ENCODE measurements at places on chromosomes 13 and 19.

DNA sequence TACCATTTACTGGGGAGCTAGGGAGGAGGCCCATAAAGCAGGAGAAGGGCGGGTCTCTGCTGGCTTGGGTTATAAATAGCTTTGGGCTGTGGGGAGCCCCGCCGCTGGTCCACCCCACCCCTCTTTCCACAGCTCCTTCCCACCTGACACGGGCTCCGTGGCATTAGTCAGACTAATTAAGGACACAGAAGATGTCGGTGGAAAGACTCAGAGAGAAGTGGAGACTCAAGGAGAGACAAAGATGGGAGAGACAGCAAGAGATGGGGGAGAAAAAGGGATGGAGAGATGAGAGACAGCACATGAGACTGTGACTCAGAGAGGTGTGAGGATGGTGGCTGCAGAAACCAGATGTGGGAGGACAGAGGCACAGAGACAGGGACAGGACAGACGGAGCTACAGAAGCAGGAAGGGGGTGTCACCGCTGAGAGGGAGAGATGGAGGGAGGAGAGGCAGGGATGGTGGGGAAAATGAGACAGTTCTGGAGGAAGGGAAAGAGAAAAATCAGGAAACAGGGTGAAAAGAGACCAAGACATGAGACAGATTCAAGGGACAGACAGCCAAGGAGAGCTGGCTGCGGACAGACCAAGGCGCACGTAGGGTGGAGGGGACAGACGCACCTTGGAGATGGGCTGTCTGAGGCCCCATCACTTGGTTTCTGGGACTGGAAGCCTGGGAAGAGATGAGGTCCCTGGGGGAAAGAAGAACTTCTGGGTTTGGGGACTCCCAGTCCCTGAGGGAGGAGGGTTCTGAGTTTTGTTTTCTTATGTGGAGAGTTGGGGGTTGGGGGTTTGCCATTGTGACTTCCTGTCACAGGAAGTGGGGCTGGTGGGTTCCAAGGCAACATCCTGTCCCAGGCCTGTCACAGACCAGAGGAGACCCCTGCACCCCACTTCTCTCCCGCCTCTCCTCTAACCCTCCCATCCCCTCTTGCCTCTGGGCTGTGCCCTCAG, 4.1 kb downstream of the ARHGEF1 start:
- DNase-seq = no peak

- DNase-seq = peak; percentile 77
These were observed 717 bp downstream of the SPRYD7 start for GRCh38 chr13:49935171-49936074.

DNA sequence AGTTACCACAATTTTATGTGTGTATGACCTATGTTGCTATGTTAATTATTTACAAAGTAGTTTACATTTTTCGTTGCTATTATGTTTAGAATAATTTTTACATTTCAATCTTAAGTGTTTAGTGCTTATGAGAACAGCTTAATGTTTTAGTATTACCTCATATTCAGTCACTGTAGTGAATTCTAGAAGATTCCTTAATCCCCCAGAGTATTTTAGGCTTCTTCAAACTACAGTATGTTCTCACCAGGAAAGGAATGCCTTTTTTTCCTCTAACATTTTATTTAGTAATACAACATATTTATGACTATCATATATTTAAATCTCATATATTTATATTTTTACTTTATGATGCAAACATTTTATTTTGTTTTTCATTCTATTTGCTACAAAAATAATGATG, 612.1 kb upstream of the KLHL1 start:
- peak; percentile 22 for DNase-seq

DNA sequence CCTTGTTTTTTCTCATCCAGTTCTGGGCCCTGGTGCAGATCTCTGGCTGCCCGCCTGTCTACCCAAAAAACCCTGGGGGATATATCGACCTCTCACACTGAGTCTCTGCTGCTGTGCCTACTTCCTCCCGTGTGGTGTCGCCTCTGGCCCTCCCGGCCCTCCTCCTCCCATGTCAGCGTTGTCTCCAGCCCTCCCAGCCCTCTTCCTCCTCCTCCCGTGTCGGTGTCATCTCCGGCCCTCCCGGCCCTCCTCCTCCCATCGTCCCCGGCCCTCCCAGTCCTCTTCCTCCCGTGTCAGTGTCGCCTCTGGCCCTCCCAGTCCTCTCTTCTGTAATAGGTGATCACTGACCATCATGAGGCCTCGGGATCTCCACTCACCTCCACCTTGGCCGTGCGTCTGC, 81.8 kb downstream of the GPR12 start:
- peak; percentile 5 for DNase-seq

DNA sequence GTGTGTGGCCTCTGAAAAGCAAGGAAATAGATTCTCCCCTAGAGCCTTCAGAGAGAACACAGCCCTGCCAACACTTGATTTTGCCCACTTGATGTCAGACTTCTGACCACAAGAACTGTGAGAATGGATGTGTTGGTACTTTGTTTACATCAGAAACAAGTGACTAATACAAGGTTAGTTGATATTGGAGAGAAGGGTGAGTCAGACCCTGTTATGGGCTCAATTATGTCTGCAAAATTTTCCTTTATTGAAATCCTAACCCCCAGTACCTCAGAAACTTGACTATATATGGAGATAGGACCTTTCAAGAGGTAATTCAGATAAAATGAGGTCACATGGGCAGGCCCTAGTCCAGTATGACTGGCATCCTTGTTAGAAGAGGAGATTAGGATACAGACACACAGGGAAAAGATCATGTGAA, 226.7 kb downstream of the RFC3 start:
- peak; percentile 73 for DNase-seq

DNA sequence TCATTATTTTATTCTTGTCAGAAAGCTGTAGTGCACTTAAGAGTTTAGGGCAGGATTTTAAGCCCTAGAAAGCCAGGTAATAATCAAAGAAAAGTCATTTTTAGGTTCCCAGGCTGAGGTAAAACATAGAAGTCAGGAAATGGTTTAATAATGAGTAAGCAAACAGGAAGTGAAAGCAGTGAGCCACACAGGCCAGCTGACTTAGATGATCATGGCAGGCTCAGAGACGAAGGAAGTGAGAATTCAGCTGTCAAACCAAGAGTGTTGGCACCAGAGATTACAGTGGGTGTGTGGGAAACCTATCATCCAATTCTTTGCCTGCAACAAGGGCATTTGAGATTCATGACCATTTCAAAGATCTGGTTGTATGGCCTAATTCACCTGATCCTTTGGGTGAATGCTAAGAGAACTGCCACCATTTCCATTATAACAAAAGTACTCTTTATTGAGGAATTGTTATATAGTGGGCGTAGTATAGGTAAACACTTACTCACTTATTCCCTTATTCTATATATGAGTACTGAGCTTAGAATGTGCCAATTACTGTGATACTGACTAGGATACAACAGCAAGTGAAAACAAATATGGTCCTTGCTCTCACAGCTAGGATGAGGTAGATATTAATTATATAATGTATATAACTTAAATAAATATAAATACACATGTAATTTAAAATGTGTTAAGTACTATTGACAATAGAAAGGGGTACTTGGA, 103.7 kb upstream of the EDNRB start:
- peak; percentile 23 for DNase-seq

DNA sequence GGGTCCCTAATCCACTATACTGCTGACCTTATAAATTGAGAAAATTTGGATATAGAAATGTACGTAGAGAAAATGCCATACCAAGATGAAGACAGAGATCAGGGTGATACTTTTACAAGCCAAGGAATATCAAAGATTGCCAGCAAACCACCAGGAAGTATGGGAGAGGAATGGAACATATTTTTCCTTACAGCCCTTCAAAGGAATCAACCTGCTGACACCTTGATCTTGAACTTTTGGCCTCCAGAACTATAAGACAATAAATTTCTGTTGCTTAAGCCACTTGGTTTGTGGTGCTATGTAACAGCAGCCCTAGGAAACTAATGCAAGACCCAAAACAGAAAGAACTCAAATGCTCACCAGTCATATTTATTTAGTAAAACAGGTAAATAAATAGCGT, 10.3 kb upstream of the NDFIP2 start:
- no peak for DNase-seq

- DNase-seq = no peak
These were observed 290.4 kb downstream of the SLITRK6 start for GRCh38 chr13:85508683-85509329.

DNA sequence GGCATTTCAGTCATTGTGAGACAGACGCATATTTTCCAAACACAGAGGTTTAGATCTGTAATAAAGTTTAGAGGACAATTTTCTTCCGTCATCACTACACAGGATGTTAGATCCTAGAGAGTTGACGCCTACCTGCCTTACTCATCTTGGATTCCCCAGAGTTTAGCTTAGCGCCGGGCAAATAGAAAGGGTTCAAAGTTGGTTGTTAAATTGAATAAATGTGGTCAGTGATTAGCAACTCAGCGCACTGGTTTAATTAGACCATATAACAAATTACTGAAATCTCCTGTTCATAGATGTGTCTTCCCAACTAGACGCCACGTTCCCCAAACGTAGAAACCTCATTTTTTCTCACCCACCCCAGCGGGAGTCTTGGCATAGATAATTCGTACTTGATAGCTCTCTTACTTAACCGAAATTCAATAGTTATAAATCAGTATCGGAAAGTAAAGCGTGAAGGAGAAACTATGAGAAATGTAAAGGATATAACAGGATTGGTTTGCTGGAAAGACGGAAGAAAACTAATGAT, 726 bp upstream of the UFM1 start:
- peak; percentile 13 for DNase-seq

DNA sequence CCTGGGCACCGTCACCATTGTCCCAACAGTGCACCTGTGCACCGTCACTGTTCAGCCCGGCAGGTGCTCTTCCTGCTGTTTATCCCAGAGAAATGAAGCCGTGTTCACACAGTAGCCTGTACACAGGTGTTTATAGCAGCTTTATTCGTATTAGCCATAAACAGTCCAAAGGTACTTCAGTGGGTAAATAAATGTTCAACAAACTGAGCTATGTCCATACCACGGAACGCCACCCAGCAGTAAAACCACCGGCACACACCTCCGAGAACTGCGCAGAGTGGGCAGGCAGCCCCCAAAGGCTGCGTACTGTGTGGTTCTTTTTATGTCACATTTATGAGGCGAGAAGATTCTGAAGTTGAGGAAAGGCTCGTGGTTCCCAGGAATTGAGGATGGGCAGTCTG, 44.9 kb upstream of the DCUN1D2 start:
- DNase-seq = no peak

GRCh38 chr13:40772765-40773473, 1.9 kb upstream of the MRPS31 start:
- DNase-seq = no peak

GRCh38 chr13:100872761-100873160, 198.2 kb upstream of the TMTC4 start:
- no peak for DNase-seq

DNA sequence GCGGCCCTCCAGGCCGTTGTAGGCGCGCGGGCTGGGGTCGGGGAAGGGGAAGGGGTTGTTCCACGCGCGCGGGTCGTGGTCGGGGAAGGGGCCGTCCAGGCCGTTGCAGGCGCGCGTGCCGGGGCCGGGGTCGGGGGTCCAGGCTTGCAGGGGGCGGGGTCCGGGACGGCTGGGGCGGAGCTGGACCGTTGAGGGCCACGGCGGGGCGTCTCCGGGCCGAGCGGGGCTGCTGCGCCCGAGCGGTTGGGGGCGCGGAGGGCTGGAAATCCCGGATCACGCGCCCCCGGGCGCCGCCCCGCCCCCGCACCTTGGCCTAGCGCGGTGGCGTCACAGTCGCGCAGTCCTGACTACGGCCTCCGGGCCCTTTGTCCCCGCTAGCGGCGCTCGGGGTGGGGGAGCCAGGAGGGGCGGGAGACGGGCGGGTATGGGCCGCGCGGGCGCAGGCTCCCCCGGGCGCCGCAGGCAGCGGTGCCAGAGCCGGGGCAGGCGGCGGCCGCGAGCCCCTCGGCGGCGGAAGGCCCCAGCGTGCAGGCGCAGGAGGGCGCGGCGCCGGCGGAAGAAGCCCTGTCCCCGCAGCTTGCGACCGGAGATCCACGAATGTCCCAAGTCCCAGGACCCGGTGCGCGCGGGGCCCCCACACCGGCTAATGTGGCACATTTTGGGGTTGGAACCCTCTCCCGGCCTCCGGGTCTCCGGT, 665 bp downstream of the GPX4 start:
- DNase-seq = peak; percentile 64

DNA sequence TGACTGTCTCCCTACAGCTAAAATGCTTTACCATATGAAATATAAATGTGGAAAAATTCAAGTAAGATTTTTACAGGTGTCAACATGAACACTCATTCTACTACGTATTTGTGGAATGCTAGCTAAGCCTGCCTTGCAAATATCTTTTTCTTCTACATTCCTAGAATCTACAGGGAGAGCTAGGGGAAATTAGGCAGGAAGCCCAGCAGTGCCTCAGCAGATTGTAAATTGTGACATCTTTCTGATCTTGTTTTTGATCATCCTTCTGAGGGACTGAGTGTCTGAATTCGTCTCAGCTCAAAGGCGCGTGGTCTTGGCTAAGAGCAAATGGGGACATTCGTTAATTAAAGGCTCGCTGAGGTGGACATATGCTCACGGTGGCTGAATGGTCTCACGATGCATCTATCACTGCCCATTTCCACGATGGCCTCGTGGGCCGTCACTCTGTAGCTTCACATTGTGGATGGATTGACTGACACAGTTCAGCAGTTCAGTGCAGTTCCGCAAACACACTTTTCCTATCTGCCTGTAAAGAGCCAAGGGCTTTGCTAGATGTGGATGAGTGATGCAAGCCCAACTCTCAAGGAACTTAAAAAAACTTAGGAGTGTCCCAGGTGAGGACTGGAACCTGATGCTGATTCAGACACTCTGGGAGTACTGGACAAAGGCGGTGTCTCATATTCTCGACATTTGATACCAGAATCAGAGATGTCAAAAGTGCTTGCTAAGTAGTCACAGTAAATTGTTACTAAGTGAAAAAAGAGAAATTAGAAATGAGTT, 562.5 kb downstream of the EFNB2 start:
- DNase-seq = peak; percentile 55

DNA sequence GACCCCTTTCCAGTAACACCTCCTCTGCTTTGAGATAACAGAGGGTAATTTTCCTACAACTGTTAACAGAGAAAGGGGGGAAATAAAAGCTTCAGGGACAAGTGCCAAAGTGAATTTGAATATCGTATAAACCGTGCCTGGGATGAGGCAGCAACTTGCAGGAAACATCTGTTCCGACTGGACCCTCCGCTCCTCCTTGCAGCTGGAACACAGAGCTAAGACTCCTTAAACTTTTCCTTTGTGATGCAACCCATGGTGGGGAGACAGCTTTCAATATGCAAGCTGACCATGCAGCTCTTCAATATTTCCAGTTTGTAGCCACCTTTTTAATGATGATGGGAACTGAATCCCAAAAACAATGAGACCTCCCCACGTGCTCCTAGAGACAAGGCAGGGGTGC, 432.6 kb downstream of the ZNF536 start:
- DNase-seq = no peak

GRCh38 chr13:48576448-48577010, 43.6 kb upstream of the RCBTB2 start:
- DNase-seq = no peak

DNA sequence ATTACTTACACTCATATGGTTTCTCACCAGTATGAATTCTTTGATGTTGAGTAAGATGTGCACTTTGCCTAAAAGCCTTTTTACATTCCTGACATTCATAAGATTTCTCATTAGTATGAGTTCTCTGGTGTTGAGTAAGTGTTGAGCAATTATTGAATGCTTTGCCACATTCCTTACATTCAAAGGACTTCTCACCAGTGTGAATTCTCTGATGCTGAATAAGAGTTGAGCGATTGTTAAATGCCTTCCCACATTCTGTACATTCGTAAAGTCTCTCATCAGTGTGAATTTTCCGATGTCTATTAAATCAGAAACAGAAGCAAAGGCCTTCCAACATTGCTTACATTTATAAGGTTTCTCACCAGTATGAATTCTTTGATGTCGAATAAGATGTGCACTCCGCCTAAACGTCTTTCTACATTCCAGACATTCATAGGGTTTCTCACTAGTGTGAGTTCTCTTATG, 14.2 kb upstream of the ZFP30 start:
- no peak for DNase-seq
